ENCODE measurements at places on chromosomes 7 and 10.

- H3K27ac ChIP-seq = no peak overlapping the region
- peaks cover 19% of the 10 kb centered on the region for H3K4me1 ChIP-seq
These were observed 2.0 kb downstream of the ZNF503 start for GRCh38 chr10:75399461-75400162.

DNA sequence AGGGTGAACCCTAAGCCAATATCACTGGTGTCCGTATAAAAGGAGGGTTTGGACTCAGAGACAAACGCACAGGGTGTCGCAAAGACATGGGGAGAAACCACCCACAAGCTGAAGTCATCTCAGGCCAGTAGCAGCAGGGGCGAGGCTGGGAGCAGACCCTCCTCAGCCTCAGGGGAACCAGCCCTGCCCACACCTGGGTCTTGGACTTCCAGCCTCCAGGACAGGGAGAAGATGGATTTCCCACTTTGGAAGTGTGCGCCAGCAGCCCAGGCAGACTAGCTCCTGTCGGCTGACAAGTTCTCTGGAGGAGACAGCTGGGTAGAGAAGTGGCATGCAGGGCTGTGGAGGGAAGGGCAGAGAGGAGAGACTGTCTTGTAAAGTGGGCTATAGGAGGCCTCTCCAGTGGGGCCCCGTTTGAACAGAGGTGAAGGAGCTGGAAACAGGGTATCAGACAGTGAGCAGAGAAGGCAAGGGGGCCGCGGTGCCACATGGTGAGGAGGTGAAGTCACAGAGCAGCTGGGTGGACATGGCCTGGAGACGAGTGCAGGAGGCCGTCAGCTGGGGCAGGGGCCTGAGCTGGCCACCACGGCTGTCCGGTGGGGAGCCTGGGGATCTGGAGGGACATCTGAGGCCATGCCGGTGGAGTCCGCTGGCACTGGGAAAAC, 475.6 kb downstream of the PTPRN2 start:
- no peak for DNase-seq
- no peak overlapping the region for H3K4me3 ChIP-seq
- no peaks in the 10 kb centered on the region for H3K4me1 ChIP-seq

GRCh38 chr10:17353568-17354300, 100.7 kb downstream of the ST8SIA6 start:
- no peaks in the 10 kb centered on the region for H3K36me3 ChIP-seq
- DNase-seq = no peak
- H3K4me3 ChIP-seq = no peak overlapping the region

- peaks cover 3% of the 10 kb centered on the region for H3K27me3 ChIP-seq
- H3K27ac ChIP-seq = no peak overlapping the region
- no peaks in the 10 kb centered on the region for H3K36me3 ChIP-seq
- no peaks in the 10 kb centered on the region for H3K4me1 ChIP-seq
- no peak overlapping the region for H3K4me3 ChIP-seq
- DNase-seq = no peak
These were observed 568.7 kb upstream of the LRRN3 start for GRCh38 chr7:110522061-110522760.

GRCh38 chr10:116853701-116854100, 4.4 kb downstream of the ENO4 start:
- H3K27me3 ChIP-seq = peaks cover 28% of the 10 kb centered on the region
- no peaks in the 10 kb centered on the region for H3K4me1 ChIP-seq
- no peak for DNase-seq

DNA sequence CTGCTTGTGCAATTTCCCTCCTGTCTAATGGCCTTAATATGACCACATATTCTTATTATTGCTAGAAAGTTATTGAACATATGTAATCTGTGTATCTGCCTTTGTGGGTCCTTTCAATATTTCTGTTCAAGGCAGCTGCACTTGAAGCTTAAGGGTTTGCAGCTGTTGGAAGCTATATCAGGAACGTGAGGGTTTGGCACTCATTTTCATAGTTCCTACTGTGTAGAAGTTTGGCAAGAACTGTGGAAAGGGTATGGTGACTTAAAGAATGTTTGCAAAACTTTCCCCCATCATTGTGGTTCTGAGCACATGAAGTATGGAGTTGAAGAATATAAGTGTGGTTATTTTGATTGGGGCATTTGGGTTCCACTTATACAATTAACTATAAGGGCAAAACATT, 144.7 kb upstream of the SEMA3A start:
- H3K4me1 ChIP-seq = no peaks in the 10 kb centered on the region
- no peaks in the 10 kb centered on the region for H3K36me3 ChIP-seq
- no peak for DNase-seq
- H3K27ac ChIP-seq = no peak overlapping the region

- peak; percentile 39 for DNase-seq
- no peak overlapping the region for H3K27ac ChIP-seq
- no peaks in the 10 kb centered on the region for H3K36me3 ChIP-seq
- H3K27me3 ChIP-seq = no peaks in the 10 kb centered on the region
- H3K4me1 ChIP-seq = peaks cover 31% of the 10 kb centered on the region
- H3K4me3 ChIP-seq = no peak overlapping the region
These were observed 8.0 kb upstream of the GRK5 start for GRCh38 chr10:119199231-119199992.

DNA sequence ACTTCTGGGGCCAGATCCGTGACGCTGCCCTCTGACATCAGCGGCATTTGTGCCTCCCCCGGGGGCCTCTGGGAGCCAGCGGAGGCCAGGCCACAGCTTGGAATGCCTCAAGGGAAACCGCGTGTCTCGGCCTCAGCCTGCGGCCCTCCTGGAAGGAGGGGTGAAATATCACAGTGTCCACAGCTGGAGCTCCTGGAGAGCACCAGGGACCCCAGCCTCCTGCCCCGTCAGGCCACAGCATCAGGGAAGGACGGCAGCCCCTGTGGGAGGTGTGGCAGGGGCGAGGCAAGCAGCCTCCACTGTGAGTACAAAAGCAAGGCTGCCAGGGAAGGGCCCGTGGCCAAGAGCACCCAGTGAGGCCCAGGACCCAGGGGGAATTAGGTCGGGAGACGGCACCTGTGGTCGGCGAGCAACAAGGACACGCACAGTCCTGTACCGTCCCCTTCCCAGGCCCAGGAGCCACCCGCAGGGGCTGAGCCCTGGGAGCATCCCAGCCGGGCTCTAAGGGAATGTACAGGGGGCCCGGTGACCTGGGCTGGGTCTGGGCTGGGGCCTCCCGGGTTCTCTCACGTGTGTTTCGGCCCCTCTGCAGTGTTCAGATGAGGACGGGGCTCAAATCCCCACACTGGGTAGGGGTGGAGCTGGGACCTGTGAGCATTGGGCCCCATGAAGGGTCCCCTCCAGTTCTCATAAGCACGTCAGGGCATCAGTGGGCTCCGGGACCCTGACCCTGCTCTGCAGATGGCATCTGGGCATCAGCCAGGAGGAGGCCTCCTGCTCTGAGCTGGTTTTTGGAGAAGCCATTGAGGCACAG, 18.7 kb upstream of the KNDC1 start:
- H3K36me3 ChIP-seq = no peaks in the 10 kb centered on the region
- DNase-seq = no peak
- H3K27ac ChIP-seq = no peak overlapping the region
- H3K27me3 ChIP-seq = peaks cover 9% of the 10 kb centered on the region

DNA sequence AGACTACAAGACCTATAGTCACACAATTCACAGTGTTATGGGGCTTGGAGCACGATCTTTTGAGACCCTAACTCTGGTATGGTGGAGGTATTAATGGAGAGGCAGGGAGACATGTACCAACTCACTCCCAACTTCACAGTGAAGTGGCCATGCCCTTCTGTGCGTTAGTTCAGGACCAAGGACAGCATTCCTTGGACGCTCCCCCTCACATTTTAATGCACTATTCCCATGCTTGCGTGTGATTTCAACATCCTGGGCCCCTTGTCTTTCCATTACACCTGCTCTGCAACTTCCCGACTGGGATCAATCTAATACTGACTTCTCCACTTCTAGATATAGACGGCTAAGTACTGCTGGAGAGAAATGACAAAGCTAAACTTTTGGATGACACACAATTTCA, 72.7 kb downstream of the PLCE1 start:
- H3K27ac ChIP-seq = no peak overlapping the region
- H3K36me3 ChIP-seq = no peaks in the 10 kb centered on the region
- H3K4me3 ChIP-seq = no peak overlapping the region
- no peaks in the 10 kb centered on the region for H3K4me1 ChIP-seq
- H3K27me3 ChIP-seq = no peaks in the 10 kb centered on the region

DNA sequence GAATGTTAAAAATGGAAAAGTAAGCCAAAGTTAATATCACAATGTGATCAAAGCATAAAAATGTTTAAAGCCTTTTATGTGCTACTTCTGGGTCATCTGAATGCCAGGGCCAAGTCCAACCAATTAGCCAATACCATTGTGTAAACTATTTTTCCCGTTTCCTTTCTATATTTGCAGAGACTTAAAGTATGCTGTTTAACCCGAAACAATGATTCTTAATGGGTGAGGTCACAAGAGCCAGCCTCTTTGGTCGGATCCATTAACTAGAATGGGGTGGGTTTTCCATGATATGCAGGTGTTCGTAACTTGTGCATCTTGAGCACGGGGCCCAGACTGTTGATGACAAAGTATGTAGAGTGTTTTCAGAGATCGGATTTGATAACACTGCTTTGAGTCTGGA, 111.3 kb upstream of the IGFBP3 start:
- H3K4me1 ChIP-seq = no peaks in the 10 kb centered on the region
- H3K36me3 ChIP-seq = no peaks in the 10 kb centered on the region
- H3K27me3 ChIP-seq = no peaks in the 10 kb centered on the region
- H3K4me3 ChIP-seq = no peak overlapping the region

GRCh38 chr10:30028738-30029030, 30.7 kb downstream of the JCAD start:
- H3K4me1 ChIP-seq = peaks cover 70% of the 10 kb centered on the region
- H3K27ac ChIP-seq = no peak overlapping the region
- H3K4me3 ChIP-seq = peak overlapping the region; percentile 97
- no peak for DNase-seq
- H3K27me3 ChIP-seq = no peaks in the 10 kb centered on the region

- DNase-seq = no peak
- peaks cover 15% of the 10 kb centered on the region for H3K4me1 ChIP-seq
- H3K27ac ChIP-seq = no peak overlapping the region
- H3K4me3 ChIP-seq = no peak overlapping the region
- H3K27me3 ChIP-seq = peaks cover 21% of the 10 kb centered on the region
- H3K36me3 ChIP-seq = no peaks in the 10 kb centered on the region
These were observed 372.4 kb downstream of the SFMBT2 start for GRCh38 chr10:7038416-7038815.

DNA sequence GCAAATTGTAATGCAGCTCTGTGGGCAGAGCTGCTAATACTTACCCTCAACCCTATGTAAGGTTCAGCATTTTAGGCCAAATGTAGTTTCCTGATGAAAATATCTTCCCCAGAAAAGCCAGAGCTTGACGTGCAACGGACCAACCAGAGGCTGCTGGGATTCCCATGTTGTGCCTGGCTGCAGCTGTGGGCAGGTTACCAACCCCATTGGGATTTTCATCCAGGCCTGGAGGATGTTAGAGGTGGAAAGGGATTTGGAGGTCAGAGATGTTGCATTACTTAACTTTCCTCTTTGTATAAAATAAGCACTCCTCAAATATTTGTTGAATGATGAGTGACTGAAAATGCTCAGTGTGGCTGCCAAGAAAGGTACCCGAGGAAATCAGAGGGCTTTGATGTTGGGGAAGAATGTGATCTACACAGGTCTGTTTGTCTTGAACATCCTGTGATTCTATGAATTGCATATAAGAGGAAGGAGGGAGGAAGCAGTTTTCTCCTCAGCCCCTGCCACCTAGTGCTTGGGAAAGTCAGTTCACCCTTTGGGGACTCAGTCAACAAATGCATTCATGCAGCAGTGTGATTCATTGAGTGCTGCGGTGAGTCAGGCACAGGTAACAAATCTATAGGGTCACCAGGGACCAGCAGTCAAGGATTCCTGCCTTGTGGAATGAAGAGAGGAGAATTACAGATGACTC, 487.2 kb downstream of the RPS24 start:
- H3K4me3 ChIP-seq = no peak overlapping the region
- H3K36me3 ChIP-seq = no peaks in the 10 kb centered on the region
- peaks cover 5% of the 10 kb centered on the region for H3K27me3 ChIP-seq

DNA sequence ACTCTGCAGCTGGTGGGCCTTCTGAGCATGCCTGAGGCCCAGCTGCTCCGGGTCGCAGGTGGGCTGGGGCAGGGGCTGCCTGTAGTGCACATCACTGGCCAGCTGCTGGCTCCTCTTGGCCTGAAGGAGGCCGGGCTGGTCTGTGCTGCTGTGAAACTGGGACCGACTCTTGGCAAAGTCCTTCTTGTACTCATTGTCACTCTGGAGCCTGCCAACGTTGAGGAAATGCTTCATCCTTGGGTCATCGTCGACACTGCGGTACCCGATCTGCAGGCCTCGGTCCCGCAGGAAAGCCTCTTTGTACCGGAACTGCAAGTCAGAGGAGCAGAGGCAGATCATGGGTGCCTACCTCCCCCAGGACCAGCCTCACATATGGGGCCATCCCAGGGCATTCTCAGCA, 37.7 kb downstream of the HABP2 start:
- no peaks in the 10 kb centered on the region for H3K36me3 ChIP-seq
- no peak for DNase-seq
- no peaks in the 10 kb centered on the region for H3K27me3 ChIP-seq
- H3K4me1 ChIP-seq = no peaks in the 10 kb centered on the region

DNA sequence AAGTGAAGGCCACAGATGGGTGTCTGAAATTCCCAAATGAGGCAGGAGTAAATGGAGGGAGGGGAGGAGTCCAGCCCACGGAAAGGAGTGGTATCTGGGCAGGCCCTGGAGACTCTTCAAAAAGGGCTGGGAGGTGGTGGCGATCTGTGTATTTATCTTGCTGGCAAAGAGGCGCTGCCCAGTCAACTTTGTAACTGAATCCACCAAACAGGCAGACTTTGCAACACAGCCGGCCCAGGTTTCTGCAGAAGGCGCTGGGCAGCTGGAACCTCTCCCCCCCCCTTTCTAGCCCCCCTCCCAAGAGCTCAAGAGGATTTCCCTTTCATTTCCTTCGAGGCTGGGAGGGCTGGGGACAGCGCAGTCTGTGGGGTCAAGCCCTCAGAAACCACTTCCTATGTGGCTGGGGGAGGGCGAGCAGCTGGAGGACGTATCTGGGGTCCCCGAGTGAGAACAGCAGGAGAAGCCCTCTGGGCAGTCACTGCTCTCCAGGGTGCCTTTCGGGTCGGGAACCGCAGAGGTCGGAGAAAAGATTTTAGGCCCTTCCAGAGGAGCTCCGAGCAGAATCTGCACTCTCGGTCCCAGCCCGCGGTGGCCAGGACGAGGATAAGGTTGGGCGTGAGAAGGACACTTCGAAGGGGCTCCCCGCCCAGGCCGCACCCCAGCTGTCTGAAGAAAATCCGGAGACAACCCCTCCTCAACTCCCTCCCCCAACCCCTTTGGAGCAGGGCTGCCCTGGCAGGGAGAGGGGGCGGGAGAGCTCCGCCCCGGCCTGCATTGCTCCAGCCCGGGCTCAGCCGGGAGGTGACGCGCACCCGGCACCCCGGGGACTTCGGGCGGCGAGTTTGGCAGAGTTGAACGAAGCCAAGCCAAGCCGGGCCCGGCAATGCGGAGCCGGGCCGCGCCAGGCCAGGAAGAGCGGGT, 965 bp downstream of the ZCCHC24 start:
- peak overlapping the region; percentile 82 for H3K4me3 ChIP-seq
- peaks cover 41% of the 10 kb centered on the region for H3K27me3 ChIP-seq
- H3K36me3 ChIP-seq = no peaks in the 10 kb centered on the region
- peaks cover 21% of the 10 kb centered on the region for H3K4me1 ChIP-seq
- H3K27ac ChIP-seq = peak overlapping the region; percentile 21
- DNase-seq = peak; percentile 54

GRCh38 chr7:30278376-30278775, 6.0 kb upstream of the ZNRF2 start:
- H3K36me3 ChIP-seq = peaks cover 2% of the 10 kb centered on the region
- H3K27me3 ChIP-seq = no peaks in the 10 kb centered on the region
- no peak for DNase-seq
- H3K4me3 ChIP-seq = no peak overlapping the region
